ENCODE measurements at places on chromosomes 13 and 19.

GRCh38 chr19:11578258-11579142 lies 1.1 kb upstream of the ACP5 start:
- DNase-seq: no peak

- no peak for DNase-seq
Measured at GRCh38 chr13:20127562-20128458, 33.0 kb downstream of the GJA3 start.

DNA sequence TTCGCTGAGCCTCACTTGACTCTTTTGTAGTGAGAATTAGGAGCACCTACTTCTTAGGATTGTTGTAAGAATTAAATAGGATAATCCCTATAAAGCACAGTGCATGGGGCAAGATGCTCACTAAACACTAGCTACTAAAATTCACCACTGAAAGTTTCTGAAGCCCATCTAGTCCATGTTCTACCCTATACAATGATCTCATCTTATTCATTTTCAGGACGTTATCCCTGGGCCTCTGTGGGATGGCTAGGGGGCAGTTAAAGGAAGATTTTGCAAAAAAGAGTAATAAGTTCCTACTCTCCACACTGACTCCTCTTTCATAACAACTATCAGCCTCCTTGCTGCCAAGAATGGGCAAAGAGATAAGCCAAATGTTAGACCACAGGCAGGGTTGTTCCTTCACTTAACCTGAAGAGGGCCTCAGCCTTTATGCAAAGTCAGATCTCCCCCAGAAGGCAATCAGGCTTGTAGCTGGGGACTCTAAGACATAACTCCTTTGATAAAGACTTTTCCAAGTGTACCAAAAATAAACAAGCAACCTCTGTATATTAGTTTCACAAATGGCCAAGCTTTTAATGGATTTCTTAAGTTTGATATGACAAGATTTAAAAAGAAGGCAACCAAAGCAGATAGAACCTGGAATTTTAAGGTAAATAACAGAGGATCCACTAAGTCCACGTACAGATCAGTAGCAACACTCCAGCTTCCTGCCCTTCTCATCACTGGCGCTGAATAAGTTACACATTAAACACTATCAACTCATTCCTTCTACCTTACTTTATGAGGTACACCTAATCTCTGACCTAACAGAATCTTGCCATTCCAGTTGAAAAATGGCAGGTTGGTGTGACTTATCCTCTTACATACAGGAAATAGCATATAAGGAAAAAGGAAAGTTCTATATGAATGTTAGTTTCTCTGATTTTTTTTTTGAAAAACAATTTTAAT lies 44.4 kb downstream of the ELF1 start:
- no peak for DNase-seq

DNA sequence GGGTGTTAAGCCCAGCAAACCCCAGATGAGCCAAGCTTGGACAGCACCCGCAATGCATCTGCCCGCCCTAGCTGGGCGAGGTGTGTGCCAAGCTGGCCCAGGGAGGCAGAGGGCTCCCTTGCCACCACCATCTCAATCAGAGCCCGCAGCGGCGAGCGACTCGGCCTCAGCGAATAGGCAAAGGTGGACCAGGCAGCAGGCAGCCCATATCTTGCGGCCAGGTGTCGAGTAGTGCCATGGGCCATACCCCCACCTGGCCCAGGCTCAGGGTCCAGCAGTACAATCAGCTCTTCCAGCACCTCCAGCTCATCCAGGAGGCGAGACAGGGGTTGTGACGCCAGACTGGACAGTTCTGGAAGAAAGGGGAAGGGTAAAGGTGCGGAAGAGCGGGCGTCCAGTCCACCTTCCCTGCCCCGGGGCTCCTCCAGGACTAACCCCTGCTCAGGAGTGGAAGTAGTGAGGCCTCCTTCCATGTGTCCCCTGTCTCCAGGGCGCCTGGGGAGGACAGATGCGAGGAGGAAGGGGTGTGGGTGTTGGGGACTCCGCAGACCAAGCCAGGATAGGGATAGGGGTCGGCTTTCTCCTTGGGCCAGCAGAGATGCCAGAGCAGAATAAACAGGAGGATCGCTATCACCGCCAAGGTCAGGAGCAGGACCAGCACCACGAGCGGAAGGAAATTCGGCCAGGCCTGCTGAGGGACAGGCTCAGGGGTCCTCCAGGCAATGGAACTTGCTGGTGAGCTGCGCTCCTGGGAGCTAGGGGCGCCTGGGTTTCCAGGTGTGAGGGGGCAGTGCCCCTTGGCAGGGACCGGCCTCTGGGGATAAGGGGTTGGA lies 2.8 kb downstream of the IGFLR1 start:
- DNase-seq: no peak

GRCh38 chr13:101307181-101307701 lies 109.1 kb downstream of the NALCN start:
- DNase-seq: no peak

- no peak for DNase-seq
Measured at GRCh38 chr13:97883396-97883795, 70.1 kb upstream of the IPO5 start.

DNA sequence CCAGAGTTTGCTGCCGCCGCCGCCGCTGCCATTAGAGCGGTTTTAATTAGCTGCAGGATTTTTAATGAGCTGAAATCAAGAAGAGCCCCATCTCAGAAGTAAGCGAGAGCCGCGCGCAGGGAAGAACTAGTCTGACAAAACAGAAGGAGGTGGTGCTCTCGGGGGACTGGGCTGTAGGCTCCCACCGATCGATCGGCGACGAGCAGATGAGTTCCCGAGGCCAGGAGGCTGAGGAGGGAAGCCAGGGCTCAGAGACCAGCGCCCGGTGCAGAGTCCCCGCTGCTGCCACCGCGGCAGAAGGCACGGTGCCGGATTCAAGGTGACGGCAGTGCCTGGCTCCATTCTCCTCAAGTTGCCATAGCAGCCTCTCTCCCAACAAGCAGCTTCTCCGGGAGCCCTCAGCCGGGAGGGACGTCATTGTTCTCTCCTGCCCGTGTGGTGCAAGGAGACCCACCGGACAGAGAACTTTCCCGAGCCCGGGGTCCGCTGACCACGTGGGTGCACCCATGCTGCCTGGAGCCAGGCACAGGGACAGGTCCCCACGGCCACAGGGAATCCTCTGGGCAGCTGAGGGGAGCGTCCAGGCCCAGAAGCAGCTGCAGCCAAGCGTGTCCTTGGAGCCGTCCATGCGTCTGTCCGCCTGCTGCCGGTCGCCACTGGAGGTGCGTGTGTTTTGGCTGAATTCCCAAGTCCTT lies 62.9 kb downstream of the CHST8 start:
- no peak for DNase-seq

- no peak for DNase-seq
Measured at GRCh38 chr13:89163096-89163495, 1491.9 kb downstream of the SLITRK5 start.

DNA sequence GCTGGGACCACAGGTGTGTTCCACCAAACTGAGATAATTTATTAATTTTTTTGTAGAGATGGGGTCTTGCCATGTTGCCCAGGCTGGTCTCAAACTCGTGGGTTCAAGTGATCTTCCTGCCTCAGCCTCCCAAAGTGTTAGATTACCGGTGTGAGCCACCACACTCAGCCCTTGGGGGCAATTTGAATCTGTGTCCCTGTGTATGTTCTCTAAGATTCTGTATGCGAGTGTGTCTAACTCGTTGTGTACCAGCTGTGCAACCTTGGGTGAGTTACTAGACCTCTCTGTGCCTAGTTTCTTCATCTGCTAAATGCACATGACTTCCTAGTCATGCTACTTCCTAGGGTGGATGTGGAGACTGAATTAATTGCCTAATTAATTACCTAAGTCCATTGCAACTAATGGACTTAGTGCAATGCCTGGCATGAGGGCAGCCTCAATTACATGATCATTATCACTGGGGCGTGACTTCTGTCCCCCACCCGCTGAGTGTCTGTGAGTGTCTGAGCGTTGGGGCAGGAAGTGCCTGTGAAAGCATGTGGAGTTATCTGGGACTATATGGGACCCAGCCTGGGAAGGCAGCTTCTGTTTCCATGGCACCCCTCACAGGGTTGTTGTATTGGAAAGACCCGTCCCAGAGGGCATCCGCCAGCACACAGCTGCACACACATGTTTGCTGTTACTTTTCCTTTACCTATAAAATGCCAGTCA lies 1.8 kb upstream of the NCCRP1 start:
- DNase-seq: no peak

GRCh38 chr19:42440357-42441048 lies 2.2 kb downstream of the CXCL17 start:
- peak; percentile 58 for DNase-seq

DNA sequence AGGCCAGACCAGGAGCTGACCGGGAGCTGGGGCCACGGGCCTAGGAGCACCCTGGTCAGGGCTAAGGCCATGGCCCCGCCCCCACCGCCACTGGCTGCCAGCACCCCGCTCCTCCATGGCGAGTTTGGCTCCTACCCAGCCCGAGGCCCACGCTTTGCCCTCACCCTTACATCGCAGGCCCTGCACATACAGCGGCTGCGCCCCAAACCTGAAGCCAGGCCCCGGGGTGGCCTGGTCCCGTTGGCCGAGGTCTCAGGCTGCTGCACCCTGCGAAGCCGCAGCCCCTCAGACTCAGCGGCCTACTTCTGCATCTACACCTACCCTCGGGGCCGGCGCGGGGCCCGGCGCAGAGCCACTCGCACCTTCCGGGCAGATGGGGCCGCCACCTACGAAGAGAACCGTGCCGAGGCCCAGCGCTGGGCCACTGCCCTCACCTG lies 6.6 kb downstream of the SPHK2 start:
- no peak for DNase-seq

- DNase-seq: no peak
Measured at GRCh38 chr19:6270076-6270745, 9.6 kb downstream of the MLLT1 start.

GRCh38 chr13:29849071-29849631 lies 1.3 kb downstream of the UBL3 start:
- no peak for DNase-seq

DNA sequence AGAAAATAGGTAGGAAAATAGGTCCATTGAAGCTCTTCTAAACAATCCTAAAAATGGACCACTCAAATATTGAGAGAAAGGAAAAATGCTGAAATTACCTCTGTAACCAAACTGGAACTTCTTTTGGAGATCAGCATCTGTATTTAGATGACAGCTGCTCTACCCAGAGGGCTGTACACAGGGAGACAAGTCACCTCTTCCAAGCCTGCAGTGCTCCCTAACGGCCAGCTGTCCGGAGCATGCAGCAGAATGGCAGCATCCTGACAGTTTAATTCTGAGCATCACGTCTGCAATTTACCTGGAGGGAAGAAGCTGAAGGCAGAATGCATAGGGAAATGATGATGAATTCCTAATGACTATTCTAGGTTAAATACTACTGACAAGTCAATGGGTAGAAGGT lies 62.8 kb upstream of the DIAPH3 start:
- DNase-seq: no peak

GRCh38 chr13:51681037-51681678 lies 96.9 kb downstream of the WDFY2 start:
- DNase-seq: no peak

GRCh38 chr19:38306236-38306635 lies 2.2 kb downstream of the C19orf33 start:
- DNase-seq: no peak

GRCh38 chr13:65112531-65112941 lies 2117.6 kb downstream of the PCDH9 start:
- no peak for DNase-seq

- DNase-seq: no peak
Measured at GRCh38 chr19:13875824-13876223, 1.1 kb upstream of the NANOS3 start.

- DNase-seq: no peak
Measured at GRCh38 chr13:32407854-32408253, 20.1 kb downstream of the N4BP2L1 start.

DNA sequence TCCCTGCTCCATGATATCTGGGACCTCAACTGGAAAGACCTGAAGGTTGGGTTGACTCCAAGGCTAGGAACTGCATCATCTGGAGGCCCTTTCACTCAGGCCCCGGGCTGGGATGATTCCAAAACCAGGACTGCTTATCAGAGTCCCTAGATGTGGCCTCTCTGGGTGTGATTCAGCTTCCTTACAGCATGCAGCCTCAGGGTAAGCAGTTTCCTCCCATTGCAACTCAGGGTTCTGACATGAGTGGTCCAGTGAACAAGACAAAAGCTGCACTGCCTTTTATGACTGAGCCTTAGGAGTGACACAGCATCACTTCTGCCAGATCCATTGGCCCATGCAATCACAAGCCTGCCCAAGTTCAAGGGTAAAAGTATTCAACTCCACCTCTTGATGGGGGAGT lies 502.8 kb downstream of the COG6 start:
- DNase-seq: no peak

DNA sequence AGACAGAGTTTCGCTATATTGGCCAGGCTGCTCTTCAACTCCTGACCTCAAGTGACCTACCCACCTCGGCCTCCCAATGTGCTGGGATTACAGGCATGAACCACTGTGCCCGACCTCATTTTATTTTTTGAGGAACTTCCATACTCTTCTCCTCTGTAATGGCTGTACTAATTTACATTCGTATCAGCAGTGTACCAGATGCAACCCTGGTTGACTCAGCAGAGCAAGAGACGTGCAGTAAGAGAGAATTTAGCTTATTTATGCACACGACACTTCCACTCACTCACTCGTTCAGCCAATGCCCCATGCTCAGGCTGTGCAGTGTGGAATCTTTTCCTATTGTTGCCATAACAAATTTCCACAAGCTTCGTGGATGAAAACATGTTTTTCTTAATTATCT lies 6.9 kb downstream of the KIR3DL3 start:
- no peak for DNase-seq

DNA sequence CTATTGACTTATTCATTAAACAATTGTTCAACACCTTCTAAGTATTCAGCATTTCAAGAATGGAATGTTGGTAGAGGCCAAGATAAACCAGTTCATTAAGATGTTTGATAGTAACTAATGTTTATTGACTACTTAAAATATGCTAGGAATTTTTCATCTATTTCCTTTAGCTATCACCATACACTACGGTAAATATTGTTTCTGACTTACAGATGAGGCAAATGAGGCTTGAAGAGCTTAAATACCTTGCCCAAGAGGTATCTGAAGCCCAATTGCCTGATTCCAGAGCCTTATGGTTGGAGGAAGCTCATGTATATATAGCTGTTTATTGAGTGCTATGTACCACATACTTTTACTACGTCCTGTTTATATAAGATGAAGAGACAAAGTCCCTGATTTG lies 286.2 kb downstream of the NDFIP2 start:
- DNase-seq: no peak

DNA sequence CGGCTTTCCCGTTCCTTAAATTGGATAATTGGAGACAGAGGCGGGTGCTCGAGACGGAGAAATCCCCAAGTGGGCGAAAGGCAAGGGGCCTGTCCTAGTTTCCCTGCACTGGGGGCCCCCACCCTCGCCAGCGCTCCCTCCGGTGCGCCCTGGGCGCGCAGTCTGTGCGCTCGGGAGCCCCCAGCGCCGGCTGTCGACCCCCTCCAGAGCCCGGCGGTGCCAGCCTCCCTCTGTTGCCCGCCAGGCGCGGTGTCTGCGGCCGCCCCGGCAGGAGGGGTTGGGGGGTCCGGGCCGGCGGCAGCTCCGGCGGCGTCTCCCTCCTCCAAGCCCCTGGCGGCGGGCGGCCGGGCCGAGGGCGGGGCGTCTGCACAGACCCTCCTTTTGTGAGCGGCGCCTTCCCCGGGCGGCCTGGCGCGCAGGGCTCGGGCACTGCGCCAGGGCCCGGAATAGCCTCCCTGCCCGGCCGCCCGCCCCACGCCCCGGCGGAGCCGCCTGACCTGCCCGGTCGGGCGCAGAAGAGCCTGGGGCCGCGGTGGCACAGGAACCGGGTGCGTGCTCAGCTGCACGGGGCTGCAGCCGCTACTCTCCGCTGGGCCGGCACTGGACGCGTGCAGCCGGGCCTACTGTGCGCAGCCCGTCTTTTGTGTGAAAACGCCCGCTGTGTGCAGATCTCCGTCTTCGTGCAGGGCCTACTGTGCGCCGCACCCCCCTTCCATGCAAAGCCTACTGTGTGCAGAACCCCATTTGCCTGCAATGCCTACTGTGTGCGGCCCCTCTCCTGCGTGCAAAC lies 13.2 kb downstream of the GADD45B start:
- DNase-seq: no peak

Measured in stimulated activated CD8-positive, alpha-beta memory T cell treated with anti-CD3 and anti-CD28 coated beads, Interleukin-7, amount 100 ng/mL, for 4 hours (primary cell).